ENCODE measurements at places on chromosomes 2 and 18.

- DNase-seq = no peak
Observed at GRCh38 chr2:75199428-75200011, at the start of gene TACR1. TACR1 (minus strand) TSS chr2:75199520; CDS start chr2:75198934, 586 bp downstream.

GRCh38 chr2:240394549-240394948 lies 40.9 kb upstream of the GPC1 start:
- no peak for DNase-seq

- DNase-seq = no peak
Observed at GRCh38 chr18:22084547-22084946, 84.8 kb upstream of the GATA6 start.

DNA sequence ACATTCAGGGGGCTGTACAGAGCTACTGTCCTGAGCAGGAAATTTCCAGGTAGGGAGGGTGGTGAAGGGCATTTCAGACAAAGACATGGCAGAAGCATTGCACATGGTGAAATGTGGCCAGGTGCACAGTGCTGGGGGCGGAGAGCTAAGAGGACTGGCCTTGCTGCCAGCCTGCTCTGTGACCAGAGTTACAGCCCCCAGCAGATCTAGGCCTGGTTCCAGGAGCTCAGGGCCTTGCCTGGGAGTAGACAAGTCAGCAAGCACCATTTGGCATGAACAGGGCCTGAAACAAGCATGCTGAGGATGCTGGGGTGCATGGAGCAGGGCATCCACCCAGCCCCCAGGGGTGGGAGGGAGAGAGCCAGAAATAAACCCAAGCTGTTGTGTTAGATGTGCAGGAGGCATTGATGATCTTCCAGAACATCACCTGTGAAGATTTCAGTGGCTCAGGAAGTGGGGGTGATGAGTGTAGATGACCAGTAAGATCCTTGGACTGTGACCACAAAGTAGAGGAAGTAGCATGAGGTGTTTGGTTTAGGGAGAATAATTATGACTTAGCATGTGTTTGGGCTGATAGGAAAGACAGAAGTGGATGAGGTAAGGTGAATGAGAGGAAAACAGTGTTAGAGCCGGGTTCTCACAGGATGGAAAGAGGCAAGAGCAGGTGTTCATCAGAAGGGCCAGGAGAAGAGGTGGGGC lies 61.1 kb downstream of the COA5 start:
- no peak for DNase-seq

GRCh38 chr2:178859730-178860129 lies 52.5 kb upstream of the TTN start:
- DNase-seq = no peak

GRCh38 chr2:156505696-156506095 lies 69.5 kb downstream of the GPD2 start:
- no peak for DNase-seq
